ENCODE measurements at places on chromosomes 7 and 10.

- DNase-seq = peak; percentile 27
These were observed 55.0 kb upstream of the VWDE start for GRCh38 chr7:12458520-12459131.

GRCh38 chr10:96044736-96045135, 1.4 kb downstream of the CCNJ start:
- no peak for DNase-seq

GRCh38 chr10:106341356-106341755, 823.1 kb downstream of the SORCS1 start:
- DNase-seq = no peak

GRCh38 chr10:119500821-119501220, 41.7 kb downstream of the RGS10 start:
- DNase-seq = no peak

DNA sequence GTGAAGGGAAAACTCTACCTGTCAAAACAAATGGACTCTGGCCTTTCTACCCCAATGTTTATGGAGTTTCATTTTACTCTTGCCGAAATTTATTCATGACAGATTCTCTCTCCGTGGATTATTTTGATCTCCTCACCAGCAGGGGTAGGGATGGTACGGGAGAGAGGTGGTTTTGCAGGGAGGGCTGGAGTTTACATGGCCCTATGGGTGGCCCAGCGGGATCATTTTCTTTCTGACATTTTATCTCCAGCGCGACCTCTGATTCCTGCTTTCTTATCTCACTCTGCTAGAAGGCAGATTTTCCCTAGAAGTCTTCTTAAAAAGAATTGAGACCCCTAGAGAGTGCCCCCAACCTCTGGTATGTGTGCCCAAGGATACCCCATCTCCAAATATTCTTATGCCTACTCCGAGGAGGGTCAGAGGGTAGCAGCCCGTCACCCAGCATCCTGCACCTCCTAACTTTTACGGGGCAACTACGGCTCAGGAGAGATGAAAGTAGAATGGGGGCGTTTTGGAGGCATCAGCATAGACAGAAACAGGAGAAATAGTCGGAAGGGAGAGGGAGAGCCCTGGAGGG, 10.1 kb upstream of the GATA3 start:
- no peak for DNase-seq

Data from iPS DF 6.9 (cell line).